Activated T-helper 9 cell treated with anti-CD3 and anti-CD28 coated beads, Interleukin-2, amount 50 U/mL, for 16 hours (primary cell): ENCODE measurements at places on chromosomes 7 and 10.

DNA sequence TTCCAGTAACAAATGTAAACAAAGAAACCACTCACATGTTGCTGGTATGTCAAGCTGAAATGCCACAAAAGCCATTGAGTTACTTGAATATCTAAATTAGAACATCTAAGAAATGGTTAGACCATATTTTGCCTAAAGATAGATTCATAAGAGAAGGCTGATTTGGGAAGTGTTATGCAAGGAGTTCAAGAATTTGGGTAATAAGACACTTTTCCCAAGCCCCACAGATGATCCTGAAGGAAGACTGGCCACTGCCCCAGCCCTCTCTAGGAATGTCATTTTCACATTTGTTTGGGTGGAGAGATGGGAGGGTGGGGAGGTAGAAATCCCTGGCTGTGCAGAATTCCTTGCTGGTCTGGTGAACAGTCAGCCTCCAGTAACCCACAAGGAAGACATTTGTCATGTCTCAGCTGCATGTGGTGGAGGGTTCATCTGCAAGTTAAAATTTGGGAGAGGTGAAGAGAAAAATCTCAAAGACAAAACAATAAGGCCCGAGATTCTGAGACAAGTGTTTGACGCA is 427.2 kb upstream of the KLF6 start:
- no peak for DNase-seq

- no peak for DNase-seq
Observed at GRCh38 chr10:11468126-11468742, 143.2 kb downstream of the USP6NL start.

- DNase-seq: no peak
Observed at GRCh38 chr7:127949769-127950222, 81.4 kb downstream of the LRRC4 start.

GRCh38 chr10:132974886-132975830 is 32.8 kb upstream of the CFAP46 start:
- no peak for DNase-seq

DNA sequence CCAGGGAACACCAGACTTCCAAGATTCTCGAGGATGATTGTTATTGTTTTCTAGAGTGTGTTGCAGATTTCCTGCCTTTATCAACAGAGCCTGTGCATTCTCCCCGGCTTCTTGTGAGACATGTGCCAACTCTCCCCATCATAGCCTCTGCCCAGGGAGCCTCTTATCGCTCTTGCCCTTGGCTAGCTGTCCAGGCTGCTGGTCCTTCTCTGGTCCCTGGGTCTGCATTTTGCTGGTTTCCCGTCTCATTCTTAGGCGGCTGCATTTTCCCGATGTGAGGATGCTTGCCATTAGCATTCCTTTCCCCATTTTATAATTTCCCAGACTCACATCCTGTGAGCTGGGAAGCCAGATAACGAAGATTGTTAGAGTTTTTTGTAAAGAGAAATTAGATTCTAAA is 15.2 kb downstream of the SLC13A4 start:
- DNase-seq: no peak

GRCh38 chr7:142139597-142140400 is 28.3 kb downstream of the MGAM2 start:
- DNase-seq: no peak

- no peak for DNase-seq
Observed at GRCh38 chr10:10644008-10644646, 373.5 kb upstream of the CELF2 start.

DNA sequence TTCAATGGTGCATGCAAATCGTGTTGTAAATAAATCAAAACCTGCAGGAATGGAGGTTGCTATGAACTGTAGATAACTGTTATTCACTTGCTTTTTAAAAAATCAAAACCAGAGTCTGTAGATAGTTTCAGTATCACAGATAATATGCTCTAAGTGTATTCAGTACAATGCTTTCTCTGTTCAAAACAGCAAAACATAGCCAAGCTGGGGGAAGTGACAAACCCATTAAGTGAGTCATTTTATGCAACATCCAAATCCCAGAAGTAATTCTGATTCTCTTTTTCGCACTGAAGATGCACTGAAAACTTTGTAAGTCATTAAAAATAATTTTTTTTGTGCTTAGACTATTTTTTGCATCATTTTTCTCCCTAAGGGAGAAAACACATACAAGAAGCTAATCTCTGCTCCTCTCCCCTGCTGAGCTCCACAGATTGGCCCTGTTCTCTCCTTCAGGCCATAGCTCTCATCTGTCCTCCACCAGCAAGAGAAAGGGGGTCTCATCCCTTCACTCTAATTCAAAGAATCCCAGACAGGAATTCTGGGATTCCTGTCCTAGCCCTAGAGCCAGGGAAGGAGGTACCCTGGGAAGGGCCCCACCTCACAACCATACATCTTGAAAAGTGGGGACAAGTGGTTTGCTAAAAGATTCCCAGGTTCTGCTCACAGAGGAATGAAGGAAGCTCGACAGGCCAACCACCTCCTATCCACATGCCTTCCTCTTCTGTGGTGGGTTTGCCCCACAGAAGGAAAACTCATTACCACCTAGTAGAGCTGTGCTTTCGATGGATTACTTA is 4.9 kb downstream of the PRTFDC1 start:
- no peak for DNase-seq

GRCh38 chr7:86991093-86991769 is 68.2 kb downstream of the ELAPOR2 start:
- no peak for DNase-seq

GRCh38 chr10:32317795-32318357 is 29.1 kb downstream of the EPC1 start:
- no peak for DNase-seq

- DNase-seq: no peak
Observed at GRCh38 chr7:150371131-150371995, 2.7 kb downstream of the REPIN1 start.

DNA sequence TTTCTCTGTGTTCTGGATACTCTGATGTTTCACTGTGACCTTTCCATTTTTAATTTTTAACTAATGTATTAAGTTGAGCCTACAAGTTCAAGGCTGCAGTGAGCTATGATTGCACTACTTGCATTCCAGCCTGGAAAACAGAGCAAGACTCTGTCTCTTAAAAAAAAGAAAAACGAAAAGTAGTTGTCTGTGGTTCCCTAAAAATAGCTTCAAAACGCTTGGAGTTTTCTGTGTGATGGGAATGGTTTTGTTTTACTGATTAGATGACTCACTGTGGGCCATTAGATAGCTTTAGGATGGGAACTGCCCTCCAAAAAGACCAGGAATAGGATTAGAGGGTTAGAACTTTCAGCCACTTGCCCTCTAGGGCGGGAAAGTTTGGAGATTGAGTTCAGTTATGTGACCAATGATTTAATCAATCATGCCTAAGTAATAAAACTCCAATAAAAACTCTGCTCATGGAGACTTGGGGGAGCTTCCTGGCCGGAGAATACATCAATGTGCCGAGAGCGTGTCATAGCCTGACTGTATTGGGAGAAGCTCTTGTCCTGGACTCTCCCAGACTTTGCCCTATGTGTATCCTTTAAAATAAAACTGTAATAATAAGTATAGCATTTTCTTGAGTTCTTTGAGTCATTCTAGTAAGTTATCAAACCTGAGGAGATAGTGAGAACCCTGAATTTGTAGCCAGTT is 147.1 kb downstream of the LYZL1 start:
- no peak for DNase-seq

- no peak for DNase-seq
Observed at GRCh38 chr10:24843256-24843655, 109.2 kb downstream of the PRTFDC1 start.

DNA sequence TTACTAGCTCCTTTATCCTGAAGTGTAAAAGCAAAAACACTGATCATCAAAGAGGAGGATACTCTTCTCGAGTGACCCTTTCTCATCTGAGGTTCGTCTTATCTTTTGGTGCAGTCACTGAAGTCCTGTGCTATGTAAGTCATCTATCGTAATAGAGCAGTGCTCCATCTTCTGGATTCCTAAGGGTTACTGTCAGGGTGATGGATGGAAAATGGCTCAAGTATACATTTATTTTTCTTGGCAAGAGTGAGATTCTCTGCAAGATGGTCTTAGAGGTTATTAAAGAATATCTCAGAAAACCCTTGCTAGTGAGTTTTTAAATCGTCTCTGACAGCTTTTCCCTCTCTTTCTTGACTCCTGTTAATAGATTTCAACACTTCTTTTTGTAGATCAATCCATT is 12.4 kb downstream of the PRKG1 start:
- DNase-seq: no peak

DNA sequence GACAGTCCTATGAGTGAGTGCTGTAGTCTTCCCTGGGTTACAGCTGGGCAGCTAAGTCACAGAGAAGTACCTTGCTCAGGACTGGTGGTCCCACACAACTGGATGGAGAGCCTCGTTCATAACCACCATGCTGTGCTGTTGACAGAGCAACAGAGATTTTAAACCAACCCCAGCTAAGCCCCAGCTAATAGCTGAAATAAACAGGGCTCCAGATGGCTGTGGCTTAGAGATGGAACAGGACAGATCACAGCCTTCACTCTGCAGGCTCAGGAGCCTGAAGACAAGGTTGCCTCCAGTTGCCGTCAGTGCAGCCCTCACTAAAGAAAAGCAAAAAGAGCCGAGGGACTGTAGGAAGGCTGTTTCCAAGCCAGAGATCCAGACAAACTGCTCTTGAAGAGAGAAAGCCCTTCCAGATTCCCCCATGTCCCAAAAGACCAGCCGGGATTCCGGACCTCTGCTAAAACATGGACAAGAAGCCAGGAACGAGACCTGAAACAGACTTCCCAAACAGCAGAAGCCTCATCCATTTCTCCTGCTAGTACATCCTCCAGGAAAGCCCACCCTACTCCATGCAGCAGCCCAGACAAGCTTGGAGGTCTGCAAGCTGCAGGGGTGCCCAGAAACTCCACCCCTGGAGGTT is 4.2 kb downstream of the HTRA1 start:
- DNase-seq: no peak

DNA sequence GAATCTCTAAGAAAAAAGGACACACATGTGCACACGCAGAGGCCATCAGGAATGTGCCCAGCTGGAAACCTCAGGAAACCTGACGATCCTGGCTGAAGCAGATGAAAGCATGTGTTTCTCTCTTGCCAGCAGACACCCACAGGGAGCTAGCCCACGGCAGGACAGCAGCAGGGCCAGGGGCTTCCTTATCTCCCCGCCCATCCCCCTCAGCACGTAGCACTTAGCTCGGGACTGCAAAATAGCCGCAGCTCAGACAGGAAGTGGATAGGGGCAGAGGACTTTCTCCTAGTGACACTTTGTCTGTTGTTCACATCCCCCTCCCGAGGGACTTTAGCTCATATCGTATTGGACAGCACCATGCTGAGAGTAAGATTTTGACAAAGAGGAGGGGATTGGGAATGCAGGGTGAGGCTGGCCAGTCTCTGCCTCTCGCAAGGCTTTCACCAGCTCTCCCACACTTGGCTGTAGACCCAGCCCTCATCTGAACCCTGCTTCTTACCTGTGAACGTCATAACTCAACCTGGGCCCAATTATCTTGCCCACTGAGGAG is 63.8 kb downstream of the MKI67 start:
- no peak for DNase-seq

- DNase-seq: no peak
Observed at GRCh38 chr10:88672041-88672440, 7.8 kb downstream of the LIPF start.

DNA sequence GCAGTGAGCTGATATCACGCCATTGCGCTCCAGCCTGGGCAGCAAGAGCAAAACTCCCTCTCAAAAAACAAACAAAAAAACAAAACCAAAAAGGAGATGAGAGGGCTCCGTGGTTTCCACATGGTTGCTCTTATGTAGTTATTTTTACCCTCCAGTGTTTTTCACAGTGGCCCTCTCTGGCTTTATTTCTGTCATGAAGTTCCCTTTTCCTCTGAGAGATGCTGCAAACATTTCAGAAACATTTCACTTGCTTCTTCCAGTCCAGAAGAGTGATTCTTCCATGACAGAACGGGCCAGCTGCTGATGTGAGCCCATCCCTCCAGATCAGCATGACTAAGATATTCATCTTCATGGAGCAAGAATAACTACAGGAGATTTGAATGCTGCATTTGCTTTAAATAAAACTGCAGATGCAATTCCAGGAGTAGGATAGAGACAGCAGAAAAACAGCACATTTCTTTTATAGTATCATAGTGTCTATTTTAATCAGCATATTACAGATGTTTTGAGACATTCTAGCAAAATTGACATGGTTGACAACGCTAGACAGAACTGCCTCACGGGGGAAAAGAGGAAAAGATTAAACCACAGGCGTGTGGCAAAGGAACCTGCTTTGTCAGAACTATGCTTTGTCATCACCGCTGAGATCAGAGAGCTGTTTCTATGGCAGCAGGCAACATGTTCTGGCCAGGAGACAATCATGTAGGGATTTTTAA is 40.3 kb downstream of the NRCAM start:
- DNase-seq: no peak

DNA sequence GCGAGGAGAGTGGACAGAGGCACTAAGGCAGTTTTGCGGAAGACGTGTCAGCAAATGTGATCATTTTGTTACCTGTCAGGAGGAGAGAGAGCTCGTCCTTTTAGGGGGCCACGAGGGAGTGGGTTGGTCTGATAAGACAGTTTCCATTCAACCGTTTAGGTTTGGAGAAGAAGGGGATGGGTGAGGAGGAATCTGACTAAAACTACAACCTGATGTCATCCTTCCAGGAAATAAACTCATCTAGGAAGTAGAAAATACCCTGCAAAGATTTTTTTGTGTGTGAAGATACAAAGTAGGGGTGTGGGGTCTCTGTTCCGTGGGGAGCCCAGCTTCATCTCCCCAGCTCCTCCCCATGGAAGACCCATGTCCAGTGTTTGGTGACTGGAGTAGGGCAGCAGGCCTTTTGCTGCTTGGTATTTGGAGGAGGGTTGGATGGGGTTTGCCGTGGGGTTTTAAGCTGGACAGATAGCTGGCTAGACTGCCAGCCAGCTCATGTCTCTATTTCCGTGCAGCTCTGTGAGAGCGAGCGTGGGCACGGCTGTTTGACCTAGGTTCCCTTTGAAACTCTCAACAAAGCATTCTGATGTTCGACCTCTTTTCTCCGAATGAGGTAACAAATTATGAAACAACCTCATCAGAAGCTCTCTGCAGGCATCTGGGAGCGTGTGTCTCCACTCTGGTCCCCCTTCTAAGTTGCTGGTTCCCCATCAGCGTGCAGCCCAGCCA is 136.0 kb upstream of the TCF7L2 start:
- DNase-seq: no peak

DNA sequence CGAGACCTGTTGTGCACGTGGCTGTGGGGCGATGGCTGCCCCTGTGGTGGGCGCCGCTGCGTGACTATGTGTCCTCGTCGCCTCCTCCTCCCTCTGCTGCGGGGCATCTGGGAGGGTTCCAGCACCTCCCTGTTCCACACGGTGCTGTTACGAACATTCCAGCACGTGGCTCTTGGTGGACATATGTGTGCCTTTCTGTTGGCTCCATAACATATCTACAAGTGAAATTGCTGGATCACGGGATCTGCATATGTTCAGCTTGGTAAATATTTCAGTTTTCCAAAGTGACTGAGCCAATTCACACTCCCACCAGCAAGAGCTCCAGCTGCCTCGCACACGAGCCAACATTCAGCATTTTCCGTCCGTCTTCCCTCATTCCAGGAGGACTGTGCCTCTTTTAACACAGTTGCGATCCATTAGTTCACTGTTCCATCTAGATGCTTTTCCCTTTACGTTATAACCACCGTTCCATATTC is 25.1 kb downstream of the SNX8 start:
- DNase-seq: no peak

- DNase-seq: no peak
Observed at GRCh38 chr10:6476989-6477388, 103.1 kb downstream of the PRKCQ start.
